ENCODE measurements at places on chromosomes 6 and 20.
A peak's percentile ranks its signal among the peaks of the same experiment; 100 is the strongest.

- DNase-seq, result no peak
These were observed 94.0 kb downstream of the SGK1 start for GRCh38 chr6:134223796-134224420.

DNA sequence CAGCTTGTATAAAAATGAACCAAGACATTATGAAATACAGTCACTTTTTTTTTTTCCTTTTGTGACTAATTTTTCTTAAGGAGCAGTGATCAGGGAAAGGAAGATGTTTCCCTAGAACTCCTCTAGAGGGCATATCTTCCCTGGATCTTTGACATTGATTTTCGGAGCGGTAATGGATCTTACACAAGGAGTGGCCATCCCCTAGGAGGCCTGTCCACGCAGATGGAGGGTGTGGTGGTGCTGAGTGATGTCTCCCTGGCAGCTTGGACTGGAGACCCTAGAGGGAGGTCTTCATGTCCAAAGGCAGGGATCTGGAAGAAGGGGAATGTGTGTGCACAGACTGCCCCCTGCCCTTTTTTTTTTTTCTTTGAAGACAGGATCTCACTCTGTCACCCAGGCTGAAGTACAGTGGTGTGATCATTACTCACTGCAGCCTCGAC lies 7.0 kb upstream of the KIFC1 start:
- no peak for DNase-seq

DNA sequence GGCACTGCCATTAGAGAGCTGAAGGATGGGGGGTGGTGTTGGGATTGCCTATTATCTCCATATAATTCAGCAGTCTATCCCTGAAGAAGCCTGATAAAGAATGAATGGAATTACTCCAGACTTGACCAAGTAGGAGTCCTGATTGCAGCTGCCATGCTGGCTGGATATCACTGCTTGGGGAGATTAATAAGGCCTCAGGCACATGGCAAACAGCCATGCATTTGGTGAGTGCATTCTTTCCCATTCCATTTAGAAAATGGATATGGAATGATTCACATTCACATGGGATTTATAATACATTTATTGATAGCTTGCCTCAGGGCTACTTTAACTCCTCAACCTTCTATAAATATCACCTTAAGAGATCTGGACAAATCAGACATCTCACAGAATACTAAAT lies 49.6 kb upstream of the HLA-A start:
- peak; percentile 23 for DNase-seq

GRCh38 chr6:81766482-81767069 lies 14.1 kb upstream of the TENT5A start:
- DNase-seq, result no peak

- peak; percentile 20 for DNase-seq
These were observed 42.0 kb upstream of the LYRM2 start for GRCh38 chr6:89680551-89680950.

GRCh38 chr20:10219452-10219791 lies 792 bp downstream of the SNAP25 start:
- DNase-seq, result peak; percentile 60

DNA sequence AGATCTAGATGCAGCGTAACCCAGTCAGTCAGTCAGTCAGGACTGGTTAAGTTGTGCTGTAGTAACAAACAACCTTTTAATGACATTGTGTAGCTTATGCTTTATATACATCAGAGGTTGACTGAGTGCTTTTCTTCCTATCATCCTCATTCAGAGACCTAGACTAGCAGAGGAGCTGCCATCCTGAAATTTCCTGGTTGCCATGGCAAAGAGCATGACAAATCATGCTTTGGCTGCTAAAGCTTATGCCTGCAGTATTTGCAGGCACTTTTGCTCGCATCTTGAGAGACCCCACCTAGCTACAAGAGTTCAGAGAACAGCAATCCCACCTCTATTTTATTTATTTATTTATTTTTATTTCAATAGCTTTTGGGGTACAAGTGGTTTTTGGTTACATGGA lies 244.0 kb downstream of the BTBD3 start:
- no peak for DNase-seq

DNA sequence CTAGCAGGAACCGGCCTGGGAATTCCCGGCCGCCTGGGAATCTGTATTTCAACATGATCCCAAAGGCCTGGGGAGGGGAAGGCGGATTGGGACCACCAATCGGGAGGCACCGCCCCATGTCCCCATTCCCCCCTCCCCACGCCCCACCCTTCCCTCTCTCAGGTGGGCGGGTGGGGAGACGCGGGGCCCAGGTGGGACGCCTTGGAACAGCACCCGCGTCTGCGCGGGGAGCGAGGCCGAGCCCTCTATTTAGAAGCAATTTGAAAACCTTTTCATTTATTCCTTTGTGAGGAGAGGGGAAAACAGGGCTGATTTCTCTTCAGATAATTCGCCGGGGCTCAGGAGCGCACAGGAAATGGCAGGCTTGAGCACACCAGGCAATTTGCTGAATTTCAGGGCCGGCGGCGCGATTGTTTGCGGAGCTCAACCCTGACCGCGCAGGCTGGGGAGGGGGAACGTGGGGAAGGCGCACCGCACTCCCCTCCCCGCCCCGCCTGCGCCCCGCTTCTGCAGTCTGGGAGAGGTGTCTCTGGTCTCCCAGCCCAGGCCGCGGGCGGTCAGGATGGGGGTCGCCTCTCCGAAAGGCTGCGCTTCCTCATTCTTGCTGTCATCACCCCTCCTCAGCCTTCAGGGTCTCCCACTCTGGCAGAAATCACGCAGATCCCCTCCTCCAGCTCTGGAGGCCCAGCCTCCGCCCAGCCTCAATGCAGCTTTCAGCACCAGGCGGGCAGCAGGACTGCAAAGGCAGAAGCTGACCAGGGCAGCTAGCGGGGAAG lies 170.0 kb downstream of the GRM4 start:
- no peak for DNase-seq

GRCh38 chr6:151297886-151298285 lies 58.1 kb downstream of the AKAP12 start:
- DNase-seq, result no peak

GRCh38 chr20:59015411-59015810 lies 3.8 kb upstream of the TUBB1 start:
- DNase-seq, result no peak

- DNase-seq, result no peak
These were observed 155.0 kb upstream of the SNX9 start for GRCh38 chr6:157668009-157668401.

DNA sequence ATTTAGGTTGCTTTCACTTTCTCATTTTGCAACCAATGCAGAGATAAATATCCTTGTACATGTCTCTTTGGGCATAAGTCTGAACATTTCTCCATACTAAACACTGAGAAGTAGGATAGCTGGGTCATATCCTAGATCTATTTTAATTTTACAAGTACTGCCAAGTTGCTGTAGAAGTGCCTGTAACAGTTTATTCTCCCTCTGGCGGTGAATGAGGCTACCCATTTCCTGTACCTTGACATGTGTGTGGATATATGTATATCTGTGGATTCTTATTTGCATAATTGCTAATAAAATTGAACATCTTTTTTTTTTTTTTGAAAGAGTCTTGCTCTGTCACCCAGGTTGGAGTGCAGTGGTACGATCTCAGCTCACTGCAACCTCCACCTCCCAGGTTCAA lies 48.0 kb upstream of the PNRC1 start:
- DNase-seq, result no peak

DNA sequence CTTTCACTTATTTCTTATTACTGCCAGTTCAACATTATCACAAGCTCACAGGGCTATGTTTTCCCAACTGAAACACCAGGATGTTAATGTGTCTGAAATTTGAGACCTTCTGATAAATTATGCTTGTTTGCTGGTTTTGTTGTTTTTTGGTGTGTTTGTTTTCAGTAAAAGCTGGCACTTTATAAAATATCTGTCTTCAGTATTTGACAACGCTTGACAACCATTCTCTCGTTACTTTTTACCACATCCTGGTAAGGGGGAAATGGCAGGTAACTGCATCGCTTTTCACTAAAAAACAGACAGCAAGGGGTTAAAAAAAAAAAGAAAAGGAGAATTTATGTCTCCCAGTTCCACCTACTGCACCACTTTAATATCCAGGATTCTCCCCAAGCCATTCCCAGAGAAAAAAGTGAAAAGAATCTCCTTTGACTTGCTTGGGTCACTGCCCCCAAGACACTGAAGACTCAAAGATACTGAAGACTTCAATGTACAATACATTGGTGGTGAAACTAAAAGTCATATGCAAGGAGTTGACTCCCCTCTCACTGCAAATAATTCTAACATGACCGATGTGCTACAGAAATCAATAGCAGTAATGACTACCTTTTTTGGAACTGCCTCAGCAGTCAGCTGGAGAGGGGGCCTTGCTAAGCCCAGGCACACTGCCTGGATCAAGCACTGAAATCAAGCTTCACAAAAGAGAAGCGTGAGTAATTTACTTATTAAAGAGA lies 88.9 kb downstream of the HIVEP2 start:
- no peak for DNase-seq

DNA sequence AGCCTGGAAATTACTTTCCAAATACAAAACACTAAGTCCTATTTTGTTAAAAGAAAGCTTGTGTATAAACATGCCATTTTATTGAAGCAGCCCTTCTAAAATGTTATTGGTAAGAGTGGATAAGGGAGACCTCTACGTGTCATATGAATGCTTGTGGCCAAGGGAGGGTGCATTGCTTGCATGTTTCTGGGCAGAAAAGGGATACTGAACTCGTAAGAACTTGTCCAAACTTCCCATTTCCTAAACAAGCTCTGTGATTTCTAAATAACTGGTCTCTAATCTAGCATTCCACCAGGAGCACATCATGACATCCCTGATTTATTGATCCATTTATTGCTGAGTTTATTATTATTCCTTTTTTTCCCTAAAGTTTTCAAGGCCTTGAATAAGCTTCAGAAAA lies 474.1 kb downstream of the CD109 start:
- DNase-seq, result no peak

DNA sequence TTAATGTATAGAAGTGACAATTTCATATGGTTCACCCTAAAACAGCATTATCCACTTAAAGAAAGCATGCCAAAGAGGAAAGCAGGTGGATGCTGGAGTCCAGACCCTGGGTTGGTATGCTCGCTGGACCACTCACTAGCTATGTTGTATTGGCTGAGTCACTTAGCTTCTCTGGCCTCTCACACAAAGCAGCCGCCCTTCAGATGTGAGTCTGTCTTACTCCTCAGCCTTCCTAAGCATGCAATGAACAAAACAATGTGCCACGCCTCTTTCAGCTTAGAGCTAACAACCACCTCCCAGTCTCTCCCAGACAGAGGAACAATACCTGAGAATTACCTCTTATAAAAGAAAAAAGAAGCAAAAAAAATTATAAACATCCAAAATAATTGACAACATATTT lies 29.4 kb downstream of the SIM1 start:
- no peak for DNase-seq

GRCh38 chr6:91097364-91097763 lies 510.5 kb upstream of the MAP3K7 start:
- DNase-seq, result no peak

DNA sequence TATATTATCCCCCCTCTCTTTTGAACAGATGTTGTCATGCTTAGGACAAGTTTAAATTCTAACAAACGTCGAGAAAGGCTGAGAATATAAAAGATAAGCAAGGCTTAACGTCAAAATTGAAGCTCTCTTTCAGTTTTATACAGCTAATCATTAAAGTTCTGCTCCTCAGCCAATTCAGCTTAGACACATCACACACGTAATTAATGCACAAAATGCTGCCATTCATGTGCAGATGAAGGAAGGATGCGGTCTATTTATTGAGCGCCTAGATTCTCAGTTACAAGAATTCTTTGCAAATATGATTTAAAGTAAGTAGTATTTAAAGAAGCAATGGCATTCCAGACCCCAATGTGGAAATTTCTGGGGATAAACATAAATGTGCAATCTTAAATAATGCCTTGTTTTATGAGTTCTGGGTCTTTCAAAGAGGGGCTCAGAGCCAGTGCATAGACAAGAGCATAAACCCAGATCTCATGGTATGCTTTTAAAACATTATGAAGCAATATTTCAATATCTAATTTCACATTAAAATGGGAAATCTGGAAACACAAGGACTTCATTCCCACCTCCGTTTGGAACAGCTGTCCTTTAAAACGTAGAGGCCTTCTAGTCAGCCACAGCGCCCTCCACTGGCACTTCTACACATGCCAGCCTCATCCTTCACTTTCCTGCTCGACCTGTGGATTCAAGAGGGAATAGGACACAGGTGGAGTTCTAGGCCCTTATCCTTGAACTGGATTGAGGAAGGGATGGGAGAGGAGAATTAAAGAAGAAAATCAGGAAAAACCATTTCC lies 85.8 kb downstream of the LYRM4 start:
- no peak for DNase-seq

DNA sequence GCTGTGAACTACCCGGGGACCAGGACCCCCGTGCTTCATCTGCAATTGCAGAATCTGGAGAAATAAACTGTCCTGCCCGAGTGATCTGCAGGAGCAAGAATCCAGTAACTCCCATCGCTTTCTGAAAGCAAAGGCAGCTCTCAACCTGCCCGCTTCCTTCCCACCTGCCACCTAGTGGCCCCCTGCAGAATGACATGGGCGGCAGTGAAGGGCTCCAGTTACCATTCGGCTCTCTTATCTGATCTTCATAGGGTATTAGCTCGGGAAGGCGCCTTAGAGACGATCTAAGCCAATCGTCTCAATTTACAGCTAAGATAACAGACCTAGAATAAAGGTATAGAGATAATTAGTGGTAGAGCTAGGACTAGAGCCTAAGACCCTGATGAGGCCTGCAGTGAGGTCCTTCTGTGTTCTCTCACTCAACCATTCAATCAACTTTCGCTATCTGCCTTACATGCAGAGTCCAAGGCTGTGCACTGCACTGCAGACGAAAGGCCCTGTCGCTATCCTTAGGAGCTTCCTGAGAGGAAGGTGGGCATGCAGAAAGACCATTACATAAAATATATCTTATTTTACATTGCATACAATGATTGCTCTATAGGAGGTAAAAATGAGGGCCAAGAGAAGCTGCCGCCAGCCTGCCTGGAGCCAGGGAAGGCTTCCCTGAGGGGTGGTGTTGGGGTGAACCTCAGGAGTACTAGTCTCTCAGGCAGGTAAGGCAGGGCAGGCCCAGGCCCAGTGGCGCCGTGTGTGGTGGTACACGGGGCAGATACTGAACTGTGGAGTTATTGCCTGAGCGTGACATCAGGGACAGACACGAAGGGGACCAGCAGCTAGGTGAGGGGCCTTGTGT lies 7.1 kb upstream of the PSMG4 start:
- DNase-seq, result peak; percentile 90

DNA sequence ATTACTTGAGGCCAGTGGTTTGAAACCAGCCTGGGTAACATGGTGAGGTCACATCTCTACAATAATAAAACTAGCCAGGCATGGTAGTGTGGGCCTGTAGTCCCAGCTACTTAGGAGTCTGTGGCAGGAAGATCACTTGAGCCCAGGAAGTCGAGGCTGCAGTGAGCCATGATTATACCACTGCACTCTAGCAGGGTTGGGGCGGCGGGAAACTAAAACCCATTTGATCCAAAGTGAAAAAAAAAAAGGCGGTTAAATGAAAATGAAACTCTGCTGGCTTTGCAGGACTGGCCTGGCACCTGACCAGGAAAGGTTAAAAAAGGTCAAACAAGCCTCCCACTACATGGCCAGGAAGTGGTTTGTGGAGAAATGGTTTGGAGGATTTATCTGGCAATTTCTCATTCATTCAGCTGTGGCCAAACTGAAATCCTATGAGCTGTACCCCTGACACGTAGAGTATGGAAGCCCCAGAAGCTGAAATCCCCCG lies 36.6 kb downstream of the MTRES1 start:
- no peak for DNase-seq
